ENCODE measurements at places on chromosomes 7 and 10.

DNA sequence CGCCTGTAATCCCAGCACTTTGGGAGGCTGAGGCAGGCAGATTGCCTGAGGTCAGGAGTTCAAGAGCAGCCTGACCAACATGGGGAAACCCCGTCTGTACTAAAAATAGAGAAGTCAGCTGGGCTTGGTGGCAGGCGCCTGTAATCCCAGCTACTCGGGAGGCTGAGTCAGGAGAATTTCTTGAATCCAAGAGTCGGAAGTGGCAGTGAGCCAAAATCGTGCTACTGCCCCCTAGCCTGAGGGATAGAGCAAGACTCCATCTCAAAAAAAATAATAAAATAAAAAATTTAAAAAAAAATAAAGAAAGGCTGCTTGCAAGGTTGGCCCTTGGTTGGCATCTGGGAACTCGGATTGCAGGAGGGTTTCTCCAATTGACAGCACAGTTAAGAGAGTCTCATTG lies 221.6 kb downstream of the DGKI start:
- no peak for DNase-seq

DNA sequence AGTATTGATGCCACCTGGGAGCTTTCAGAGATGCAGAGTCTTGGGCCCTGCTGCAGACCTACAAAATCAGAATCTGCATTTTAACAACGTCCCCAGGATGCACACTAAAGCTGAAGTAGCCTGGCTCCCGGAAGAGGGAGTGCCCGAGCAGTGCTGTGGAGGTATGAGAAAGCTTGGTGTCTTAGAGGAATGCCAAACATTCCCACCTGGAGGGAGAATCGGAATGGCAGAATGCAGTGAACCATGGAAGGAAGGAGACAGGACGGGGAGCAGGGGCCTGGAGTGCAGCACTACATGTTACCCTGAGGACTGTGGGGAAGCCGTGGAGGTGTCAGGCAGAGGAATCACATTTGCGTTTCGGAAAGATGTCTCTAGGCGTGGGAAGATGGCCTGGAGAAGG lies 90.9 kb downstream of the AOAH start:
- DNase-seq = no peak

GRCh38 chr10:44292390-44293002 lies 92.4 kb downstream of the CXCL12 start:
- DNase-seq = no peak

DNA sequence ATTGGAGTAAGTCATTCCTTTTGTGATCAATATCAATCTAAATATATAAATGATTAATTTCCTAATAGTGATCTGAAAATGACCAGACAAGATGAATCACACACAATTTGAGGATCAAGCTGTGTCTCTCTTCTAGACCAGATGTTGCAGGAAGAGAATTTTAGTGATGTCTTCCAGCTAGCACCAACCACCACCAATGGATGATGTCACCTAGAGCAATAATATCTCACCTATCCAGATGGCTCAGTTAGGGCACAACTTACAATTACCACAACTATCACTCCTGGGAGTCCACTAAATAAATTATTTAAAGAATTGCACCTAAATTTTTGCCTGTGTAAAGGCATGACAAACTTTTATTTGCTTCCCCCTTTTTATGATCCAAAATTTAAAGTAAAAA lies 25.2 kb downstream of the RELN start:
- no peak for DNase-seq

DNA sequence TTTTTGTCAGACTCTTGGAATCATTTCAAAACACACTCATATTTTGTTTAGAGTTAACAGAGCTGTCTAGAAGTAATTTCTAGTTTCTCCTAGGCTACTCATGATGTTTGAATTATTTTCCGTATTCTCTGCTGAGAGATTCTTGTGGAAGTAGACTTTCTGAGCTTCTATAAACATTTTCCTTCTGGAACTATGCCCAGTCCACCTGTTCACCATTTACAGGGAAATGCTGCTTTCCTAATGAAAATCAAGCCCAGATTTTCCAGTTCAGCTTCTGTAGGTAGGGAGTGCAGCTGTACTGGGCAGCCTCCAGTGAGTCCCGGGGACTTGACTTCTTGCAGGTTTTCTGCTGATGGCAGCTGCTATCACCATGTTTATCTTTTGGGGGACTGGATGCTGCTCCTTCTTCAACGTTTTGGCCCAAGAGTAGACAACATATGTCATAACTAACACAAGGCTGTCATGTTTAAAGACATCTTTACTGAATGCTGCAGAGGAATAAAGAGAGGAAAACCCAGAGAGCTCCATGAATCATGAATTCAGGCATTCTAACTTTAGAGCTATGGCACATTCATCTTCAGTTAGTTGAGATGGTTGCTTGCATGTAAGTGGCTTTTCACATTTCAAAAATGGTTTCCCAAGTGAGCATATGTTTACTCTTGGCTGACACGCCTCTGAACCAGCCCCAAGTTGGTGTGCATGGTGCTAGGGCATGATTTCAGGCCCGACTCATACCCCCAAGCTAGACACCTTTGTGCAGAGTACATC lies 85.6 kb downstream of the SDK1 start:
- DNase-seq = no peak

DNA sequence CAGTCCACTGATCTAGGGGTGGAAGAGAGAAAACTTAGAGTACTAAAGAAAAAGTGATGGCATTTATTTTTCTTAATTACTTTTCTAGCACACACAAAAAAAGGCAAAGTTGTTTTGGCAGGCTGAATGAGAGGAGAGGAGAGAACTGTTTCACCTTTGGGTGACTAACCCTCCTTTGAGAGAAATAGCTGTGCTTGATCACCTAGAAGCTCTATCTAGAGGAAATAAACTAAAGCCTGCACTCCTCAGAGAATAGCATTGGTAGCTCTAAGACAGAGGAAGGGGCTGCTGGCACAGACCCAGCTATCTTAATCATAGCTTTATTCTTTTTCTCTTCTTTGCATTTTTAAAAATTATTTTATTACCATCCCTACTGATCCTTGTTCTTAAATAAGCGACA lies 6.3 kb downstream of the TMEM243 start:
- DNase-seq = no peak

GRCh38 chr10:9301148-9301547 lies 1246.7 kb downstream of the GATA3 start:
- no peak for DNase-seq

GRCh38 chr7:132759482-132760243 lies 183.4 kb upstream of the PLXNA4 start:
- no peak for DNase-seq

DNA sequence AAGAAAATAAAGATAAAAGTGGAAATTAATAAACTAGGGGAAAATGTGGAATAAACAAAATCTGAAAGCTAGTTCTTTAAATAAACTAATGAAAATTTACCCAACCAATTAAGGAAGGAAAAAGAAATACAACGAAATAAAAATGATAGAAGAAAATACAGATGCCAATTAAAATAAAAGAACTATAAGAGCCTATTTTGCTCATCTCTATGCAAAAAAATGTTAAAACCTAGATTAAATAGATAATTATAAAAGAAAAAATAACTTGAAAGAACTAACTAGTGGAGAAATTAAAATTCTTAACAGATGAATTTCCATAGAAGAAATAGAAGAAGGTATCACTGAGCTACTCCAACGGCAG lies 32.7 kb downstream of the PKD1L1 start:
- no peak for DNase-seq

DNA sequence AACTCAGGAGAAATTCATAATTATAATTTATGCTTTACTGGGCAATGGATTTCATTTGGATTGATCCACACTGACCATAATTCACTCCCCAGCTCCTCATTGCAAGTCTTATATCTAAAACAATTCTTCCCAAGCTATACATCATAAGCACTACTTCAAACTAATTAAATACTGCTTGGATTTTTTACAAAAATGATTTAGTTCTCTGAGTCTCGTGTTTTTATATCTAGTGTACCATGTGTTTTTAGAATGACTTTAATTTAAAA lies 443.8 kb downstream of the GPAM start:
- no peak for DNase-seq

GRCh38 chr10:5466451-5467206 lies 32.7 kb downstream of the CALML5 start:
- no peak for DNase-seq

DNA sequence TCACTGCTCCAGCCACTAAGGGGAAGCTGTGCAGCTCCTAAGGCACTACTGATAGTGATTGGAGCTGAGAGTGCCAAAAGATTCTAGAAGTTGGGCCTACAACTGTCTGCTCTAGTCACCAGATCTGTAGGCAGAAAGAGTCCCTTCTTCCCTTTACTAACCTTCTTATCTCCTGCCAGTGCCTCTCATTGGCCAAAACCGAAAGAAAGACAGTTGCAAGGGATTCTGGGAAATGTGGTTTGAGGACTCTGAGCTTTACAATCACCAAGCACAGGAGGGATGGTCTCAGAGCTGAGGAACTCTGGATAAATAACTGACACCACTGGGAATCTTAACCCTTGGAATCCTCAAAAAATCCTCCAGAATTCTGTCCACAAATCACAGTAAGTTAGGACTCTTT lies 615.8 kb downstream of the CCSER2 start:
- no peak for DNase-seq

GRCh38 chr10:89114846-89115625 lies 92.1 kb downstream of the CH25H start:
- DNase-seq = no peak

DNA sequence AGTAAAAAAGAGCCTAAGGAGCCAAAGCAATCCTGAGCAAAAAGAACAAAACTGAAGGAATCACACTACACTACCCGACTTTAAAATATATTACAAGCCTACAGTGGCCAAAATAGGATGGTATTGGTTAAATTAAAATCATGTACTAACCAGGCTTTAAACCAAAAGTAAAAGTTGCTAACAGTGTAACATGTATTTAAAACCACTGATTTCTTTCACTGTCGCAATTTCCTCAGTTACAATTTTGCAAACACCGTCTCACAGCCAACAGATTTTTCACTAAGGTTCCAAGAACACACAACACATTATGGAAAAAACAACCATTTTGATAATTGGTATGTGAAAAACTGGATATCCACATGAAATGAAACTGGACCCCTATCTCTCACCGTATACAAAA lies 74.0 kb downstream of the JMJD1C start:
- DNase-seq = no peak

GRCh38 chr7:105828141-105828540 lies 48.3 kb downstream of the ATXN7L1 start:
- DNase-seq = no peak

DNA sequence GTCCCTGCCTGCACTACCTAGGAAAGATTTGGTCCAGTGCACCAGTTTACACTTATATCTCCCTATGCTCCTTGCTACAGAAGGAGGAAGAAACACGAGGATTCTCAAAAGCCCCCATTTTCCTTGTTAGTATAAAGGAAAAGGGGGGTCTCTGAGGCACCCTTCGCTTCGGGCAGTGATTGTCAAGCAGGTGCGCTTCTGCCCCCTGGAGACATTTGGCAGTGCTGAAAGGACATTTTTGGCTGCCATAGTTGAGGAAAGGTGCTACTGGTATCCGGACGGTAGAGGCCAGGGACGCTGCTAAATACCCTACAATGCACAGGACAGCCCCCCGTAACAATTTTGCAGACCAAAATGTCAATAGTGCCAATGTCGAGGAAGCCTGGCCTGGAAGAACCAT lies 193.7 kb downstream of the GFRA1 start:
- no peak for DNase-seq

GRCh38 chr10:118812393-118812740 lies 57.6 kb upstream of the CACUL1 start:
- DNase-seq = no peak

DNA sequence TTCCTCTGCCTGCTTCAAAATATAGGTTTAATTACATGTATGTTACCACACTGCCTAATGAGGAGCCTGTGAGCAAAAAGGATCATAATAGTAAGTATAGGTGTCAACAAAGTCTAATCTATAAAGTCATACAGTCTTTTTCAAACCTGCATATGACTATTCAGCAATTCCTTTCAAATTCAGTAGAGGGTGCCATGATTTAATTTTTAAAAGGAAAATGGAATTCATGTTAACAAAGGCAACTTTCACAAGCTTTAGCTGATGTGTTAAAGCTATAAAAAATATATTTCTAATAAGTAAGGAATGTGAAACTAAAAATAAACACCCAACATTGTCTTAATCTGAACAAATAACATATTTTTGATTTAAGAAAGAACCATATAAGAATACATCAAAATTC lies 52.1 kb downstream of the MPP7 start:
- no peak for DNase-seq

DNA sequence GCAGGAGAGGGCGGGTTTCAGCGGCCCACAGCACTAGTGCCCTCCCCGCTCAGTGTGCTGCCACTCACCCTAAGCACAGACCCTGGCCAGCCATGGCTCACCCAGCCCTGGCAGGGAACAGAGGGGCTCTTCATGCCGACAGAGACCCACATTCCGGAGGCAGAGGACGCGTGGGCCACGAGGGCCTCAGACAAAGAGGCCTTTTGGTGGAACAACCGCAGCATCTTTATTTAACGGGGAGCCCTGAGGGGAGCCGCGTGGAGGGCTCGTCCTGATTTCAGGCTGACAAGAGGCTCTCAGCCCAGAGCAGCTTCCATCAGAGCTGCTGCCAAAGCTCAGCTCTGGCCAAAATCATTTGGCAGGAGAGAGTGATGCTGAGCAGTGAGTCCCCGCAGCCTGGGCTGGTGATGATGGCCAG lies 127.8 kb downstream of the SH3PXD2A start:
- no peak for DNase-seq

GRCh38 chr7:151821806-151822540 lies 54.9 kb downstream of the PRKAG2 start:
- no peak for DNase-seq

- DNase-seq = no peak
Observed at GRCh38 chr10:99449023-99449422, 18.6 kb upstream of the GOT1 start.

DNA sequence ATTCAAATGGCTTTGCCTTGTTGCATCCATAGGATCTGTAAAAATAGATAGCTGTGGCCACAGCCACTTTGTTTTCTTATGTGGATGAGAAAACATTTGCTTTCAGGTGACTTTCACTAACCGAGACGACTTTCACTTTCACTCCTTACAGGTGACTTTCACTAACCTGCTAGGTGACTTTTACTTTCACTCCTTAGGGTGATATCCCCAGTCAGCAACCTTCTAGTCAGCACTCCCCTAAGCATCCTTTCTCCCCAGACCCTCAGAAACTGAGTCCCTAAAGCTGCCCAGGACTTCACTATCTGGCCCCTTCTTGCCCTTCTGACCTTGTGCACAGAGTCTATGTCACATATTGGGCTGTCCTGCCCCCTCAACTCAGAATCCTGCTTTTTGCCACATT lies 177.5 kb downstream of the RELN start:
- no peak for DNase-seq

- no peak for DNase-seq
Observed at GRCh38 chr10:122875843-122876466, 3.4 kb downstream of the FAM24B start.

- no peak for DNase-seq
Observed at GRCh38 chr10:126160971-126161630, 227.2 kb downstream of the ADAM12 start.

- DNase-seq = no peak
Observed at GRCh38 chr10:59302381-59302780, 60.0 kb downstream of the FAM13C start.

- no peak for DNase-seq
Observed at GRCh38 chr7:96832092-96832662, 122.5 kb upstream of the SEM1 start.
